ENCODE measurements at places on chromosomes 4 and X.

GRCh38 chr4:186159613-186160012, 31.8 kb upstream of the CYP4V2 start:
- DNase-seq = no peak

DNA sequence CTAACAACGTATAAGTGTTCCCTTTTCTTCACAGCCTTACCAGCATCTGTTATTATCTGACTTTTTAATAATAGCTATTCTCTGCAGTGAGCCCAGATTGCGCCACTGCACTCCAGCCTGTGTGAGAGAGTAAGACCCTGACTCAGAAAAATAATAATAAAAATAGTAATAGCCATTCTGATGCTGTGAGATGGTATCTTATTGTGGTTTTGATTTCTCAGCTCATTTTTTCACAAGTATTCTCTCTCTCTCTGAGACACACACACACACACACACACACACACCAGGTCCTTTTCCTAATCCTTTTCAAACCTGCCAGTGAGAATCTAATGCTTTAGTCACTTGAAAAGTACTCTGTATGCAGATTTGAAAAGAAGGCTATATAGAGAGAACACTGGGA, 89.8 kb downstream of the CHIC2 start:
- no peak for DNase-seq

DNA sequence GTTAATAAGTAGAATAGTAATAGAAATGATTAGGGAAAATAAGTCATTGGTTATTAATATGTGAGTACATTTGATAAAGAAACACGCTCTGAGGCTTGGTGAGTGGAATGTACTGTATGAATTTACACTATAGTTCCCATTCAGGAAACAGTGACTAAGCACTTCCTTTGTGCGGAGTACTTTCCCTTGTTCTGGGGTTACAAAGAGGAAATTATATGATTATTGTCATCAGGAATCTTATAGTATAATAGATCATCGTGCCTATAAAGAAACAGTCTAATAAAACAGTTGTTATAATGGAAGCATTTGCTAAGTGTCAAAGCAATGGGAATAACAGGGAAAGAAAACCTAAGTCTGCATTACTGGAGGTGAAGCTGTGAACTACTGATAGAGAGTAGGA, 138.0 kb downstream of the RPA4 start:
- DNase-seq = no peak

DNA sequence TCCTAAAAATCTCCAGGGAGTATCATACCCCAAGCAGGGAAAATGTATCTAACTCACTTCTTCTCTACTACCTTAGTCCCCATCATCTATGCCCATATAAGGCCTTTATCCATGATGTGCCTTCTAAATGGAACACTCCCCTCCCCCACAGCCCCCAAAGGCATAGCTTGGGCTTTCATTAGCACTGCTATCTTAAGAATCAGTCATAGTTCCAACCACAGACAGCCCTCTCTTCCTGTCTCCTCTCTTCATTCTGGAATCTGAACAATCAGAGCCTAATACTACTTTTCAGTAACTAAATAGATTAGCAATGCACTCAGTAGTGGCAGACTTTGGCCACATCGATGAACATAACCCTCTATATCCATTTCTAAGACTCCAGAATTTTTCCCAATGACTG, 313.2 kb upstream of the DKK2 start:
- DNase-seq = no peak

DNA sequence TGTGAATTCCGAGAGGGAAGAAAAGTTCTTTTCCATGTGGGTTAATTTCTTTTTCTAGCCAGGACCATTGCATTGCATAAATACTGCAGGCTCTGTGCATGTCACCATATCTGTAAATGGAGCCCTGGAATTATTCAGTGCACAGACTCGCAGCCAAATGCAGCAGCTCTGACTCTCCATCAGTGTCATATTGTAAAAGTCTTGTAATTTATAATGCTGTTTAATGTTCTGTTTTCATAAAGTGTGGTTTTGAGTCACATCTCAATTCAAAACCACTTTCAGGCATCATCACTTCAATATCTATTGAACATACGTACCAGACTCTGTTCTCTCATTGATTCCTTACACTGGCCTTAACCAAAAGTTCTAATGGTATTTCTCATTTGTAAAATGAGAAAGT, 193.9 kb upstream of the RPL34 start:
- no peak for DNase-seq

- DNase-seq = no peak
These were observed 10.2 kb downstream of the ADGRL3 start for GRCh38 chr4:61210186-61210939.

DNA sequence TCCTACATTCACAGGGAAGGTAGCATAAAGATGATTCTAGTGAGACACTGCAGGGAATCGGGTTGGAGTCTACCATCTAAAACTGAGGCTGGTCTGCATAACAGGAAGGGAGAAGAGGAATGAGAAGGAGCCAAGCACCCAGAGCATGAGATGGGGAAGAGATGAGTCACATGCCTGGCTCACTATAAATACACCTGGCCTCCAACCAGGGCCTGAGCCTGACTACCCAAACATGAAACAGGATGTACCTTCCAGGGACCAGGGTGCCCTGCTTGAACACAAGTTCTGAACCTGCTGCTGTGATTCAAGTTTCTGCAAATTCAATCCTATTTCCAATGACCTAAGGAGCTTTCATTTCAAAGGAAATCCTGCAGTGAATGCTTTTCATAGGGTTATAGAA, 24.9 kb downstream of the CD99L2 start:
- DNase-seq = no peak

GRCh38 chr4:40458109-40458508, 123.0 kb downstream of the CHRNA9 start:
- no peak for DNase-seq

DNA sequence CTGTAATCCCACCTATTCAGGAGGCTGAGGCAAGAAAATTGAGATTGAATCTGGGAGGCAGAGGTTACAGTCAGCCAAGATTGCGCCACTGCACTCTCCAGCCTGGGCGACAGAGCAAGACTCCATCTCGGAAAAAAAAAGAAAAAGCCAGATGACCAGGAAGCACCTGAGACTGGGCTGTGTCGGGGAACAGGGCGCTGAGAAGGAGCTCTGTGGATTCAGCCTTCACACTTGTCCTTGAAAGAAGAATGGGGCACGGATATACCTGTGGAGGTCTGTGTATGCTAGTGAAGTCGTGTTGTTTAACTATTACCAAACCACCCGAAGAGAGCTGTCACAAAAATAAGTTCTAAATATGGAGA, 39.3 kb upstream of the TADA2B start:
- DNase-seq = no peak

DNA sequence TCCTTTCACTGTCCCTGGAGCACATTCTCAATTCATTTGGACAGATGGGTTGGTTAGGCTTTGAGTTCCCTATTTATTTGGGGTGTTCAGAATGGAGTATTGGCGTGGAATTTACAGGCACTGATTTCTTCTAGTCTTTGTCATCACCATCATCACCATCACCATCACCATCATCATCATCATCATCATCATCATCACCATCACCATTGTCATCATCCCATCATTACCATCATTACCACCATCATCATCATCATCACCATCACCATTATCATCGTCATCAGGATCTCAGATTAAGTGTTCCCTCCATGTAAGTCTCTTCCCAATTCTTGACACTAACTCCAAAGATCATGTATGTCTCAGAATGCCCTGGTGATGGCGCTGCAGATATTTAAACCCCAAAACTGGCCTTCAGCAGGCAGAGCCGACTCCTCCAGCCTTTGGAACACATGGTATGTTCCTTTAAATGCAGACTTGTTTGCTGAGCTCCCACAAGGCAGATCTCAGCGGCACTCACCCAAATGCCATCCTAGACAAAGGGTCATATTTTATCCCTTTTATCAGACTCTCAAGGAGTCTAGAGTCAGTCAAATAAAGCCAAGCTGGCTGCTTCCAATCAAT, 19.8 kb upstream of the FAM9A start:
- DNase-seq = no peak

DNA sequence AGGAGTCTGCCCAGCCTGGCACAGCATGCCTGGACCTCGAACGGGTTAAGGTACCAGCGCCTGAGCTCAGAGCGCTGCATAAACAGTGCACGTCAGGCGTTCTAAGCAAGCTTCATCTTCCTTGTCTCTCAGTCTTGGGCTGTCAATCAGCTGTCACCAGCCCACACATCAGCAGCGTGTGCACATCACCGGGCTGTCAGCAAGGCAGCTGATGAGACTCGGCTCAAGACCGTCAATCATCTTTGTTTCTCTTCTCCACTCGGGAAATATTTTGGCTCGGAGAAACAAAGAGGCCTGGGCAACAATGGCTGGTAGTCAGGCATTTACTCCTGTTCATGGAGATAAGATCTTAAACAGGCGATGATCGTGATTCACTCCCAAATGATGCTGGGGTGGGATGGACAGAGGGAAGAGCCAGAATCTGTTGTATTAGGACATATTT, 141.3 kb downstream of the LDB2 start:
- DNase-seq = no peak

DNA sequence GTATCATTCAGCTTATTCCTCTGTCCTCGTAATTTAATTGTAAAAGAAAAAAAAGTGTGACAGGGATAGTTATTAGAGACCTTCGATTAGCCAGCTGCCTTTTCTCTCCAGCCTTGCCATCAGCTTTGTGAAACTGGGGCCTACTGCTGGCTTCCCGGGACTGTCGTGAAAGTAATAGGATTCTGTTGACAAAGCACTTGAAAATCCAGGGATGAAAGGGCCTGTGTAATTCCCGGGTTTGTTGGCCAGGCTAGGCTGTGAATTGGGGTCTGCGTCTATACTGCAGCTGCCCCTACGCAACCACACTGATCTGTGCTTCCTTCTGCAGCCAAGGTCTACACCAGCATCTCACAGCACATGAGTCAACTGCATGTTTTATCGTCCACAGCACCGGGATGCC, 120.4 kb upstream of the SCML1 start:
- no peak for DNase-seq

DNA sequence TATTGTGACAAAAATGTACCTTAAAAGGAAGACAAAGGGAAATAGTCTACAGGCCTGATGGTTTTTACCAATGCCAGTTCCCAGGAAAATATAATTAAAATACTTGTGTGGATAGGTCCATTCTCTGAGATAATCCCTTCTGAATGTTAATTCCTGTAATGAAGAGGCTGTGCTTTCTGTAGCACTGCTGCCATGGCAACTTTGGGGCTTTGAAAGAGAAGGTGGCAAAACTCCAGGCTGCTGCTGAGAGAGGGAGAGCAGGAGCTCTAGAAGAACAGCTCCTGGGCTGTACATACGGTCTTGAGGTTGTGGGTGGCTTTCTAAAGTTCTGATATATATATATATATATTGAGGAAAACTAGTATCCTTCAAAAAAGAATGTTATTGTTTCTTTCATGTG, 125.4 kb downstream of the PDLIM5 start:
- no peak for DNase-seq

DNA sequence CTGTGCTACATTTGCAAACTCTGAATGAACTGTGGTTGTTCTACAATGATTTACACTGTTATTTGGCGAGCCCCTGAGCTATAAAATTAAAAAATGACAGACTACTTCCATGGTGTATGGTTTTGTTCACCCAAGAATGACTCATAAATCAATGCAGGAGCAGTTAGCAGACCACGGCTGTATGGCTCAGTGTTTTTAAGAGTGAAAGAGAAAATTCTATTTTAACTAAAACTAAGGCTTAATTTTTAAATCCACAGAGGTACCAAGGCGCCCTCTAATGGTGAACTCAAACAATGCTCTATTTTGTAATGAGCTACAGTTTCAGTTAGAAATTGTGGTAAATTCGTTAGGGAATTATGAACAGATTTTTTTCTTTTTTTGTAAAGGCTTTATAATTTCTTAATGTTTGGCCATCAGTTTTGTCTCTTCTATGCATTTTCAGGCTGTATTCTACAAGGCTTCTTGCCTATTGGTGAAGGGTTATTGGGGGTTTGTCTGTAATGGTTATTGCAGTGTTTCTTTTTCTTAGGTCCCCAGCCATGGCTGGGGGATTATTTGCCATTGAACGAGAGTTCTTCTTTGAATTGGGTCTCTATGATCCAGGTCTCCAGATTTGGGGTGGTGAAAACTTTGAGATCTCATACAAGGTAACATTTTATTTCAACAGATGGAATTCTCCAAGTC, 32.5 kb downstream of the HMGB2 start:
- peak; percentile 24 for DNase-seq

GRCh38 chrX:30863974-30864373, 25.1 kb downstream of the TAB3 start:
- no peak for DNase-seq

- DNase-seq = no peak
These were observed 91.5 kb upstream of the ANKRD50 start for GRCh38 chr4:124804041-124804440.

DNA sequence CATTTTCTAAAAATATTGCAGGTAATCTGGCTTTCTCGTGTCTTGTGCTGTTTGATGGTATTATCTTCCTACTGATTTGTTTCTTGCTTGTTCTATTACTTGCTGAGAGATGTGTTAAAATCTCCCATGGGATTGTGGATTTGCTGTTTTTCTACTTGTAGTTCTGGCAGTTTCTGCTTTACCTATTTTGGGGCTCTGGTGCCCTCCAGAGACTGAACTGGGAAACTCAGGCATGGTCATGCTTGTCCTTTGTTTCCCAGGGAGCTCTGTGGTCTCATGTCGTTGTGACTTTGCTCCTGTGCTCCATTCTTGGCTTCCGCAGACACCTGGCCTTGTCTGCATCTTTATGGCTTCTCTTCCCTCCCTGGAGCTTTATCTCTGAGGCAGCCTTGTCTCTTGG, 39.5 kb downstream of the NSD2 start:
- DNase-seq = no peak

- peak; percentile 58 for DNase-seq
These were observed 40.0 kb upstream of the IRF2 start for GRCh38 chr4:184514121-184514988.

DNA sequence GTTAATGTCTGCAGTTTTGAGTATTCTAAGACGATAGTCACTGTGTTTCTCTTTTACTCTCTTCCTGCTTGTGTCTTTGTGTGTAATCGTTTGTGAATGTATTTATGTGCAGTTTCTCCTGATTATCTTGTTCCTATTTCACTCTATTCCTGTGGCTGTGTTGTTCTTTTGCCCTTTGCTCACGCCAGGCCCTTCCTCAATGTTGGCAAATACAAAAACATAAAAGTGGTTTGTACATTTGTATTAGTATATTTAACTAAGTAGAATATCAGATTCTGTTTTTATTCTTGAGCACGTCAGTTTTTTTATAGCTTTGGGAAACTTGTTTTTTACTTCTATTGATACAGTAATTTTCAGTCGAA, 107.6 kb upstream of the BMPR1B start:
- no peak for DNase-seq

- DNase-seq = no peak
These were observed 123.6 kb downstream of the PDHA2 start for GRCh38 chr4:95963456-95963855.

DNA sequence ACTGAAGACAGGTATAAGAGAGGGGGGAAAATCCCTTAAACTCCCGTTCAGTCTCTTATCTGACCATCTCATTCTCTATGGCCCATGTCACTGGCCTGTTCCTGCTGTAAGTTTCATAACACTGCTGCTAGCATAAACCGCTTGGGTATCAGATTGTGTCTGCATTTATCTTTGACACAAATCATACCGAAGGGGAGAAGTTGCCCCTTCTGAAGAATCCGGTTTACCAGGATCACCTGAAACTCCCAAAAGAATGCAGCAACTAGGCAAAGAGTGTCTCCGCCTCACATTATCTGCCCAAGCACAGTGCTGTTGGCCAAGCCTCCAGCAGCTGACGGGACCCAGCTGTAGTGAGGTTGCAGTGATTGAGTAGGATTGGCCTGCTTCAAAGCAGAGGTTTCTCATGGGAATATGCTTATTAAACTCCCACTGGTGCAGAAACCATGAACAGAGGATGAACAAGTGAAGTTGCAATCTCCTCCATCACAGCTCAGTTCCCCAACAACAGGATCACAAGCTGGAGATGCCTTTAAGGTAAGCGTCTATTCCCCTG, 71.3 kb upstream of the PUDP start:
- DNase-seq = no peak

- DNase-seq = no peak
These were observed 29.0 kb upstream of the ERVMER34-1 start for GRCh38 chr4:52780206-52780605.
